ENCODE measurements at places on chromosomes 11 and 22.

DNA sequence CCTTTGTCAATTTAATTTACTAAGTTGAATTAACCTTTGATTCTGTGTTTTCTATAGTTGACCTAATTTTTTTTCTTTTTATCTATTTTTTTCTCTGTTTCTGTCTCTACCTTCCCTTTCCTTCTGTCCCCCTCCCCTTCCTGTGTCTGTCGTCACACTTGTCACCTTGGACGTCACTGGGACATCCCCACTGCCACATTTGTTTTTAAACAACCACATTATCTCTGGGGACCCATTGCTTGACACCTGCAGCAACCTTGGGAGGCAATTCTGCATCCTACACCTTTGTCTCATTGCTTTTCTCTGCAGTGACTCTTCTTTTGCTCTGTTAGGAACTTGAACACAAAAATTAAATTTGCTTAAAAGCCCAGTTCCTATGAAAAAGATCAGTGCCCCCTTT, 51.8 kb upstream of the TTC12 start:
- DNase-seq = no peak

GRCh38 chr11:93842461-93842860, 8.0 kb downstream of the VSTM5 start:
- DNase-seq = no peak

GRCh38 chr11:40380835-40381234, 1078.6 kb downstream of the LRRC4C start:
- no peak for DNase-seq

DNA sequence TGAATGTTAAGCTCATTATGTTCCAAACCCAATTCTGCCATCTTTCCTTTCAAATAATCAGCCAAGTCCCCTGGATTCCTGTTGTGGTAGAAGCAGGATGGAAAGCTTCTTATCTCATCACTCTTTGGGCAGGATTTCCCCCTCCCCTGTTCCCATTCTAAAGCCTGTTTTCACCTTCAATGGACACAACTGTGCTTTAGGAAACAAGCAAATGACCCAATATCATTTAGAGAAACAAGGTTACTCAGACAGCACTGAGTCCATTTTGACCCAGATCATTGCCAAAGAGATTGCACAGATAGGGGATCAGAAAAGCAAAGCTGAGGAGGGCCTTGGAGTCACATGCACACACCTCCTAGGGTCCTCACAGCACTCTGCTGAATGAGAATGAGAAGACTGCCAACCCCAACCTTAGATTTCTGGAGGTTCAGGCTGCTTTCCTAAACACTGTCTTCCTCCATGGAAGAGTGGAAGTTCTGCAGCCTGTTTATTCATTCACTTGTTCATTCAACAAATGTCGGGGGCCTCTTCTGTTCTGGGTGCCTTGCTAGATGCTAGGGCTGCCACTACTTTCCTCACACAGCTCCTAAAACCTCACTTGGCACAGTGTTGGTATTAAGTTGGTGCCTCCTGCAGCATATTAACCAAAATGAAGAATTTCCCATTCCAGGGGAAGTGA, 95.3 kb downstream of the ME3 start:
- no peak for DNase-seq

DNA sequence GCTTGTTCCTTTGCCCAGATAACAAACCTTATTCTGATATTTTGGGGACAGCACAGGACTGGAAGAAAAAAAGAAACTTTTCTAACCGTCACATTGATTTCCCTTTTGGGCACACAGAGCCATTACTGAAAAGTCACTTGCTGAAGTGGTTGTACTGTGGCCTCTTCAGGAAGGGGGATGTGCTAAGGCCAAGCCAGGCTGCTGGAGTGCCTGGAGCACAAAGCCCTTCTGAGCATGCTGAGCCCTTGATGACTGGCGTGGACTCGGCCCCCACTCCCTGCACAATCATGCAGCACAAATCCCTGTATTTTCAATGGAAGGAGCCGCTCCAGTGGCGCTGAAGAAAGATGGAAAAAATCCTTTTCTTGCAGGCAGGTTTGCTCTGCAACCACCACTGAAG, 164.2 kb downstream of the NTM start:
- no peak for DNase-seq

GRCh38 chr11:97948793-97949192, 1072.0 kb upstream of the CNTN5 start:
- no peak for DNase-seq

- DNase-seq = no peak
Observed at GRCh38 chr11:134511255-134511654, 99.2 kb upstream of the B3GAT1 start.

- DNase-seq = no peak
Observed at GRCh38 chr11:23679041-23679440, 817.8 kb upstream of the LUZP2 start.

GRCh38 chr22:31394326-31394725, 5.1 kb upstream of the DRG1 start:
- DNase-seq = no peak

DNA sequence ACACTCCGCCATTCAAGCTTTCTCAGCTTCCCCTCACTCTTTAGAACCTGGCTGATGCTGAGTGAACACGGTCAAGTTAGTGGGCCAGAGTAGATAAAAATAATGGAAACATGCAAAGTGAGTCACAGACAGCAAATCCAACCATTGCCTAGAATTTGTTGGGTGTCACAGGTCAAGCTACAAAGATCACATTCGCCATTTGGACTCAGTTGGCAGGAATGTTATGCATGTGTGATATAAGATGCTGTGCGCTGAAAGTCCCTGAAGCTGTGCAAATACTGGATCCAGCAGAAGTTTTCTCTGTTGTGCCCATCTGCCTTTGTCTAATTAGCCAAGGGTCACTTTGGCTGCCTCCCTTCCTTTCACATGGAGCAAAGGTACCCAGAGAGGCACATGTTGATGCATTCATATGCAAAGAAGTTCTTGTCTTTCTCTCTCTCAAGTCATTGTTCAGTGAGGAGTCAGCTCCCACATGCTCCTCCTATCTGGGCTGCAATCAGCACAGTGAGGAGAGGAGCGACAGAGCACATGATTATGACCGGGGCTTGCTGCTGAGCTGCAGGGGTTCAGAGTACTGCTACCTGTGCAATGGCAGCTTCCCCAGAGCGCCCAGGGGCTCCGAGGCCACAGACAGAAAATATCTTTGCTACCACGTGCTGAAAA, 39.7 kb downstream of the FLI1 start:
- peak; percentile 57 for DNase-seq

DNA sequence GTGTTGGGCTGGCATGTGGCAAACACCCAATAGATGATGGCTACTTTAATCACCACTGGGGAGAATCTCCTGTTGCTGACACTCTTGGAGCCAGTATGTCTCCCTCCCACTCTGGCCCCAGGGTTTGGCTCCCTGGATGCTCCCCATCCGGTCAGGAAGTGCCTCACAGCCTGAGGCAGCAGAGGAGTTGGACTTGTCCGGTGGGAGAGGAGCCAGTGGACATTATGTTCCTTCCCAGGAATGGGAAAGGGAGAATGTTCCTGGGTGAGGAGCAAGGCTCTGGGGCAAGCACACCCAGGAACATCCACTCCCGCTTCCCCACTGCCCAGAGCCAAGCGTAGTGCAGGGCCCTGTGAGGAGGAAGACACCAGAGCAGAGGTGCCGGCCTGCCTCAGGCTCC, 84.6 kb upstream of the NAV2 start:
- no peak for DNase-seq

GRCh38 chr11:32030875-32031503, 59.9 kb upstream of the RCN1 start:
- no peak for DNase-seq

- no peak for DNase-seq
Observed at GRCh38 chr22:40153192-40153591, 24.5 kb upstream of the TNRC6B start.

- DNase-seq = no peak
Observed at GRCh38 chr11:125569915-125570621, 791 bp downstream of the EI24 start.

DNA sequence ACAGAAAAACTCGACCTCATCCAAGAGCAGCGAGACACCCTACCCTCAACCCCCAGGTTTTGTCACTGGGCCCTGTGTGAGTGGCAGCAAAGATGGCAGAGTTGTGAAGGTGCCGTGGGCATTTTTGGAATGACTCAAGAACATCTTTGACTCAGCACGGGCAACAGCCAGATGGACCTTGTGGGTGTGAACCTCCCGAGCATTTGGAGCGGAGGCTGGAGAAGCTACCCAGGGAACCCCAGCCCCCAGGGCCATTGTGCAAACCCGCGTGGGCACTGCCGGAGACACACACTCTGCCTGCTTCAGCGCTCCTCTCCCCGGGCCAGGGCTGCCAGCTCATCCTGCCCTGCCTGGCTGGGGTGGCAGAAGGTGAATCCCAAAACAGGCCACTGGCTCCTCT, 66.1 kb downstream of the PANX1 start:
- DNase-seq = no peak

- no peak for DNase-seq
Observed at GRCh38 chr22:29936186-29936585, 53.2 kb downstream of the MTMR3 start.

DNA sequence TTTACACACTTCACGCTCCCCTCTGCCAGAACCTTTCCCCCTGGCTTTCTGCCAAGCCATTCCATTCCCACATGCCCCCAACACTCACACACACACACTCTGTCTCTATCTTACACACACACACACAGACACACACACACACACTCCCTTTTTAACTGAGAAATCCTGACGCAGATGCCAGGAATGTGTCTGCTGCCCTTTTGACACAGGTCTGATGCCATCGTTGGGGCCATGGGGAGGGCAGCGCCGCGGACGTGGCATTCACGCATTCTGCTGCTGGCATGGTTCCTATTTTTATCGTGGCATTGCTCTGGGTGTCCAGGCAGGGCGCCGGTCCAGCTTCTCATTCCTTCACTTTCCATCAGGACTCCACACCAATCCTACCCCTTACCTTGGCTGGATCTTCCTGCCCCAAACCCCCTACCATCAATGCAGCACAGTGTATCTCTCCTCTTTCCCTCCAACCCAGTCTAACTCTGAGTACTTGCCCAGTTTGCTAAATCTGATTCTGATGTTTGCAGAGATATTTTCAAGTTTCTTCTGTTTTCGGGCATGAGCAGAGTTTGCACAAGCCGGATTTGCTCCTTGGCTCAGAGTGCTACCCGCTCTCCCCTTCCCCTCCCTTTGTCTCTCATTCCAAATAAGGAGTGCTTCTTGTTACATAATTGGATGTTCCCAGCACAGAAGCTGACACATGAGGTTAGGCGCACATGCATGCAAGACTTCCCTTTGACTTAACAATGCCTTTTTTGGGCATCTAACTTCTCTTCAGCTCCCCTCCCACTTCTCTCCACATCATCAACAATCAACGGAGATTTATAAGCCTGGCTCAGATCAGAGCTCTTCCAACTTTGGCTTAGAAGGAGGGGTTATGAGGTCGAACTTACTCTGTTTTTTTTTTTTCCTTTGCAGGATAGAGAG, 18.8 kb downstream of the SNX19 start:
- DNase-seq = no peak

GRCh38 chr22:23180893-23181720, 798 bp downstream of the BCR start:
- no peak for DNase-seq

GRCh38 chr11:93099806-93100205, 98.0 kb downstream of the SLC36A4 start:
- DNase-seq = no peak

DNA sequence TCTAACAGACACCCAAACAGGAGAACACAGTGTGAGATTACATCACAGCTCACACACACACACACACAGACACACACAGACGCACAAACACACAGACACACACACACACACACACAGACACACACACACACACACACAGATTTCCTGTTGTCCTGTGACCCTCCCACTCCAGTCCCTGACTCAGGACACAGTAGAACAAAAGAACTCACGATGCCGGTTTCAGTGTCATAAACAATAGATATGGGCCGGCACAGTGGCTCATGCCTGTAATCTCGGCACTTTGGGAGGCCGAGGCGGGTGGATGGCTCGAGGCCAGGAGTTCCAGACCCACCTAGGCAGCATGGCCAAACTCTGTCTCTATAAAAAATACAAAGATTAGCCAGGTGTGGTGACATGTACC, 13.8 kb upstream of the KAT5 start:
- no peak for DNase-seq

- DNase-seq = peak; percentile 91
Observed at GRCh38 chr22:19679522-19680101, 34.7 kb upstream of the SEPTIN5 start.

- peak; percentile 76 for DNase-seq
Observed at GRCh38 chr11:61488651-61489291, 19.8 kb upstream of the LRRC10B start.

GRCh38 chr22:48035897-48036296, 1273.4 kb downstream of the TBC1D22A start:
- DNase-seq = no peak

GRCh38 chr11:26286472-26287066, 45.4 kb upstream of the ANO3 start:
- peak; percentile 29 for DNase-seq

DNA sequence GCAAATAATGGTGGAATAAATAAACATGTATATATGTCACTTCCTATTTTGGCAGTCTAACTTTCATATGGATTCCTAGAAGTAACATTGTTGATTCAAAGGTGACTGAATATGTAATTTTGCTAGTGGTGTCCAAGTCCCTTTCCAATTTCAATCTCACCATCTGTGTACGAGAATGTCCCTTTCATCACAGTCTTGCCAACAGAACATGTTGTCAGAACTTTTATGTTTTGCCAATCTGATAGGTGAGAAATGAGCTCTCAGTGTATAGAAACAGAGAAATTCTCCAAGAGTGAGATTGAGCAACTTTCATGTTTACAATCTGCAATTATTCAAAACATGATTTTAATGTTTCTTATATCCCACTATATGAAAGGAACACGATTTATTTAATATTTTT, 167.5 kb downstream of the CNTN5 start:
- DNase-seq = no peak

DNA sequence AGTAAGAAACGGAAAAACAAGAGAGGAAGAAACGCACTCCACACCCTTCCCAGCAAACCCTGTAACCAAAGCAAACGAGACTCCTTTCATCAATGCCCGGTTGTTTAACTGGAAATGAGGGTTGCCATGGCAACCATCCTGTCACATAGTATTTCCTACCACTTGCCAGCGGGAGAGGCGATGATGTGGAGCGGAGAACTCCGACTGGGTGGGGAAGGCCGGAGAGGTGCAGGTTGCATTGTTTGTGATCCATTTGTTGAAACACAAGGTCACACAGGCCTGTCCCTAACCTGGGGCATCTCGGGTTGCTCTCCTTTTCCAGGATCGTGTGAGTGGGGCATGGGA, 609.9 kb downstream of the BUD13 start:
- peak; percentile 52 for DNase-seq
